ENCODE measurements at places on chromosomes 7 and 10.

DNA sequence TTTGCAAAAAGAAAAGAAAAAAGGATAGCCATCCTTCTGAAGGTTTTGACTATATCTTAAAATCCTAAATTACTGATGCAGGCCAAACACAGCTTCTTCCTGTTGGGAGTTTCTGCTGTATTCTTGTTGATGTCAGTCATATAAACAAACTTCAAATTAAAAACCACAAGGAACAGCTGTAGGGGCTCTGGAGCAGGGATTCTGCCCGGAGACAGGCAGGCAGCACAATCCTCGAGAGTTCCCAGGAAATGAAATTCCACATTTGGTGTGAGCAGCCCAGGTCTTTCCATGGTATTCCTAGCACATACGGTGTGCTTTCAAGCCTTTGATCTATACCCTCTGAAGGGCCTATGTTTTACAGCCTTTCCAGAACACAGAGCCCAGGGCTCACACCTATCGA is 43.2 kb downstream of the INSYN2A start:
- no peak for DNase-seq

DNA sequence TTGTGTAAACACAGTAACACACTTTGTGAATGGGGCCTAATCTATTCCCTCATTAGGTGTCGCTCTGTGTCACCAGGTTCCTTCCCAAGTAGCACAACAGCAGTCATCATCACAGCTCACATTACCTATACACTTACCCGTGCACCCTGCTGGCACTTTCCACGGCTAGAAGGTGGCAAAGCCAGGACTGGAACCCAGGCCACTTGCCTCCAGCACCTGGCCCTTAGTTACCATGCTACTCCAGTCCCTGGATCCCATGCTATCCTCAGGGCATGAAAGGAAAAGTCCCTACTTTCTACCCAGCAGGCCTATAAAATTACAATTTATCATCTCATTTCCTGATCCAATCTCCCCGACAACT is 18.4 kb downstream of the SMURF1 start:
- no peak for DNase-seq

- no peak for DNase-seq
Measured at GRCh38 chr10:128187788-128188185, 61.6 kb upstream of the MKI67 start.

GRCh38 chr7:22849172-22849571 is 26.5 kb upstream of the TOMM7 start:
- no peak for DNase-seq

DNA sequence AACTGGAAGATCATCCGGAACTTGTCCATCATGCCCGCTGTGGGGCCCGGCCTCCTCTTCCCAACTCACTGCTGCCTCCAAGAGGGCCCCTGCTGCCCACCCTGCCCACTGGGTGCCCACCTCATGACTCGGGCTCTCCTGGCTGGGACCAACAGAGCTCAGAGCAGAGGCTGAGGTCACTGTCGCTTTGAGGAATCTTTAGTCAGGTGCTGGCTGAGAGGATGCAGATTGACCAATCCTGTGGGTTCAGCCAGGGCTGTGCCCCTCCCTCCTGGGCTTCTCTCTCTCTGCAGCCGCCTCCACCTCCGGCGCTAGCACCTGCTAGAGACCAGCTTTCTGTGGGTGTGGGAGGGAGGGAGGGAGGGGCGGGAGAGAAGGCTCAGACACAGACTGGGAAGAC is at the start of gene CALHM1:
Gene CALHM1 (minus strand): TSS at position 181 of the 400 bp plus-strand sequence. CDS start 149 bp downstream, at position 32.
- DNase-seq: no peak

GRCh38 chr10:17009212-17009700 is 120.4 kb downstream of the CUBN start:
- no peak for DNase-seq

GRCh38 chr7:78018641-78019446 is 220.3 kb downstream of the PHTF2 start:
- no peak for DNase-seq

DNA sequence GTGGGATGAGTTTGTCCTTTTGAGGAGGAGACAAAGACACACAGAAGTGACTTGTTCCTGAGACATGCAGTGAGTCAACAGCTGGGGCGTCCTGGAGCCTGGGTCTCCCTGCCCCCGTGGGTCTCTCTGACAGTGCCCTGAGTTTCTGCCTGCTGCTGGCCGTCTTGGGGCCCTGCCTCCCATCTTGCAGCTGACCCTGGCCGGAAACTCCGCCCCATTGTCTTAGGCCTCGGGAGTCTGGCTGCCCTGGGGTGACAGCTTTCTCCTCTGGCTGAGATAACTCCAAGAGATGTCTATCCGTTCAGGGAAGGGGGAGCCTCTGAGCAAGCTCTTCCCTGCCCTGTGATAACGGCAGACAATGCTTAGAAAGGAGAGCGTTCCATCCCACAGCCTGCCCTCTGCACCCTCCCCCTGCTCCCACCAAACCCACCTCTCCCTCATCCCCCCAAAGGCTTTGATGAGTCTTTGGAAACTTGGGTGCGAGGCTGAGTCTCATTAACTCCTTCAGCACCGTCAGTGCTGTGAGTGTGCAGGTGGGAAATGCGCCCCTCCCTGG is 69.5 kb upstream of the PODXL start:
- no peak for DNase-seq

DNA sequence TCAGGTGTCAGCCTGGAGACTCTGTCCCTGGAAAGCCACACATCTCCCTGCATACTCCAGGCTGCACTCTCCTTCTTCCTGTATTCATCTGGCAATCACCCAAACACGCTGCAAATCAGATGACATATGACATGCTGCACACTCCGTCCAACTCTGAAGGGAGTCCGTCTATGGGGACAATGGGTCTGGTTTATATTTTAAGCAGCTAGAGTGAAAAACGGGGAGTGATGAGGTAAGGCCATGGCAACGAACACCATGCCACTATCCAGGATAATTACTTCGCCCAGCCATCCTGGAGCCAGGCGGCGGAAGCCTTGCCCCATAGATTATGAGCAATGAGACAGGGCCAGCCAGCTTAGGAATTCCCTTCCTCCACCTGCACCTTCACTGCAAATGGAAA is 140.1 kb downstream of the PLXNA4 start:
- no peak for DNase-seq

DNA sequence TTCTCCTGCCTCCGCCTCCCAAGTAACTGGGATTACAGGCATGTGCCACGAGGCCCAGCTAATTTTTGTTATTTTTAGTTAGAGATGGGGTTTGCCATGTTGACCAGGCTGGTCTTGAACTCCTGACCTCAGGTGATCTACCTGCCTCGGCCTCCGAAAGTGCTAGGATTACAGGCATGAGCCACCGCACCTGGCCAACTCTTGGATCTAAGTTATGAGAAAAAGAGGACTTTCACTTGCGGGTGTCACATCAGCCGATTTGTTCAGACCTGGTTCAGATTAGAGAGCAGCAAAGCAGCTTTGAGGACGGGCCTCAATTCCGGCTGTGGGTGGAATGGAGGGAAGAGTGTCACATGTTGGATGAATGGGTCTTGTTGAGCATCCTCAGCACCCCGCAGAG is 61.0 kb upstream of the FGFR2 start:
- DNase-seq: no peak

DNA sequence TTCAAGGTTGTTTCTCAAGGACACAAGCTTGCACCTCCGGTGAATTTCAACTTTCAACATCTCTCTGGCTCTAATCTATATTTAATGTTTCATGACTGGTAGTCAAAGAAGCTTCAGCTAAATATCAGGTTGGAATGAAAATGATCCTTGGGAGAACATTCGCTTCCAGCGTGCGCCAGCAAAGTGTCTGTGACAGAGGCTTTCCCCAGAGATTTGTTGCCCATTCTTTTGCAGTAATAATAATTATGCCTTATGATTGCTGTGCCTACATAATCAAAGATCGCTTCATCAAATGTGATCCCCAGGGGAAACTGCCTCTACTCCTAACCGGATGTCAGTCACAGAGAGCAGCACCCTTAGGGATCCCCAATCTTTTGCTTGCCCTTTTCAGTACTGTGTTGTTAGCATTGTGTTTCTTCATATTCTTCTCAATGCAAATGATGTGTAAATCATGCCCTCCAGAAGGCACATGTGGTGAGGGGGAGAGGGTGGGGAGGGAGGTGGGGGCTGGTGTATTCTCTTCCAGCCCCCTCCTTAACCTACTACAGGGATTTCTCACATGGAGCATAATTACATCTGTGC is 30.5 kb downstream of the FZD1 start:
- DNase-seq: no peak

- DNase-seq: no peak
Measured at GRCh38 chr10:44898665-44899064, 12.5 kb upstream of the TMEM72 start.

GRCh38 chr7:155911471-155912105 is 99.3 kb upstream of the SHH start:
- DNase-seq: no peak

- DNase-seq: no peak
Measured at GRCh38 chr7:136136906-136137454, 159.8 kb upstream of the MTPN start.

DNA sequence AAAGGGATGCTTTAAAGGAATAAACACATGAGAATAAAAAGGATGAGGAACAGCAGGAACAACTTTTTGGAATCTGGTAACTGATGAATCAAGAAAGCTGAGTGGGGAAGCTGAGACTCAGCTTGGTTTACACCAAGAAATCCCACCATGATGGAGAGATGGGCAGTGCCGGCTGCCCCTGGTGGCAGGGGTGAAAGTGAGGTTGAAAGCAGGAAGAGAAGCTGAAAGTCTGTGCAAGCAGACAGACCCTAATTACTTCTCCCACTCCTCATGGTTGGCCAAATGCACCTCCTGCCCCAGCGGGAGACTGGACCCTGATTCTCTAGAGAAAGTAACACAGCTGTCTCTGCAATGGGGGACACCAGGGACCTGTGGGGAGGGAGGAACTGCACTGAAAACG is 57.6 kb upstream of the NANOS1 start:
- no peak for DNase-seq

DNA sequence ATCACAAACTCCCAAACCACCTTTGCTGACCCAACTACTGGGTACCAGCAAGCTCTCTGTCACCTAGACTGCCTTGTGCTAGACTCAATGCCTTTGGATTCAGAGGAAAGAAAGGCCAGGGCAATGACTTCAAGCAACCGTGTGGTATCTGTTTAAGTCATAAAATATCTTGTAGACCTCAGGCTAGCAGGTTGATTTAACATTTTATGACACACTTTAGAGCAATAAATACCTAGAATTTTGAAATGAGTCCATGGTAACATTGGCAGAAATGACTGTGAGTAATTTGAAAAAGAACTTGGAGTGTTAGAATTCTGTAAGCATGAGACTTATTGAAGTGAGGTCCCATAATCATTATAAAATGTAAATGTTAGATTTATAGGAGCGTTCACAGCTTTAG is 87.2 kb downstream of the TWIST1 start:
- DNase-seq: no peak

- no peak for DNase-seq
Measured at GRCh38 chr10:48474765-48475365, 130.0 kb downstream of the ARHGAP22 start.

GRCh38 chr7:55977831-55978230 is 13.4 kb downstream of the NIPSNAP2 start:
- no peak for DNase-seq

- no peak for DNase-seq
Measured at GRCh38 chr7:158955932-158956804, 99.8 kb downstream of the DYNC2I1 start.

GRCh38 chr7:18577096-18577771 is 81.7 kb downstream of the HDAC9 start:
- DNase-seq: no peak

- DNase-seq: no peak
Measured at GRCh38 chr7:105689067-105689819, 108.0 kb upstream of the EFCAB10 start.

DNA sequence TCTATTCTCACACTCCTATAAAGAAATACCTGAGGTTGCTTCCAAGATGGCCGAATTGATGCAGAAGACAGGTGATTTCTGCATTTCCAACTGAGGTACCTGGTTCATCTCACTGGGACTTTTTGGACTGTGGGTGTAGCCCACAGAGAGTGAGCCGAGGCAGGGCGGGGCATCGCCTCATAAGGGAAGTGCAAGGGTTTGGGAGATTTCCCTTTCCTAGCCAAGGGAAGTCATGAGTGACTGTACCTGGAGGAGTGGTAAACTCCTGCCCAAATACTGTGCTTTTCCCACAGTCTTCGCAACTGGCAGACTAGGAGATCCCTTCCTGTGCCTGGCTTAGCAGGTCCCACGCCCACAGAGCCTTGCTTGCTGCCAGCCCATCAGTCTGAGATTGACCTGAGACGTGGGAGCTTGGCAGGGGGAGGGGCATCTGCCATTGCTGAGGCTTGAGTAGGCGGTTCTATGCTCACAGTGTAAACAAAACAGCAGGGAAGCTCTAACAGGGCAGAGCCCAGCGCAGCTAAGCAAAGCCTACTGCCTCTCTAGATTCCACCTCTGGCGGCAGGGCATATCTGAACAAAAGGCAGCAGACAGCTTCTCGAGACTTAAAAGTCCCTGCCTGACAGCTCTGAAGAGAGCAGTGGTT is 152.2 kb downstream of the ARL4A start:
- DNase-seq: no peak
